ENCODE measurements at places on chromosomes 3 and 15. TPM values are rescaled to one million over a fixed set of nuclear protein-coding genes. Genes with fewer than 3 reads are reported as not detected.

Gene RLBP1
- not detected for total RNA-seq

Gene MCTP2
- total RNA-seq: 27.0 TPM

Gene ROPN1
- 0.22 TPM for total RNA-seq

Gene HGD
- 0.13 TPM for total RNA-seq

Gene FSTL1
- total RNA-seq: 2,986 TPM

Gene LMOD3
- total RNA-seq: 0.22 TPM

Gene PLSCR1
- 53.7 TPM for total RNA-seq

Gene CYP1A2
- not detected for total RNA-seq

All from articular chondrocyte of knee joint (primary cell).